MV-4-11 (cell line): ENCODE measurements at places on chromosomes 7 and 10.
A peak's percentile ranks its signal among the peaks of the same experiment; 100 is the strongest.

DNA sequence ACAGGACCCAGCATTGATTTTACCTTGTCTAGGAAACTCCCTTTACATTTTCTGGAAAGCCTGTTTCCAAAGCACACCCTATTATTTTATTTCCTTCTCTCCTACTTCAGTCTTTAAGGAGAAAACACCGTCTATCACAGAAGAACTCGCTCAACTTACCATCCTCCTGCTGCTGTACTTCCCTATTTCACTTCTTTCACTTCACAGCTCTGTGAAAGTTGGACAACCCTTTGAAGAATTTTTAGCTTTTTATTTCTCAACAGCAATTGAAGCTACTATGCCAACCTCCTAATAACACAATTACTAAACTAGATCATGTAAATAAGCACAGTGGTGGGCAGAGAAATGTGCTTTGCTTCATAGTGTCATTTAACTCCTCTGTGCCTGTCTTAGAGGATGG lies 166.5 kb downstream of the TFEC start:
- peak; percentile 79 for DNase-seq

DNA sequence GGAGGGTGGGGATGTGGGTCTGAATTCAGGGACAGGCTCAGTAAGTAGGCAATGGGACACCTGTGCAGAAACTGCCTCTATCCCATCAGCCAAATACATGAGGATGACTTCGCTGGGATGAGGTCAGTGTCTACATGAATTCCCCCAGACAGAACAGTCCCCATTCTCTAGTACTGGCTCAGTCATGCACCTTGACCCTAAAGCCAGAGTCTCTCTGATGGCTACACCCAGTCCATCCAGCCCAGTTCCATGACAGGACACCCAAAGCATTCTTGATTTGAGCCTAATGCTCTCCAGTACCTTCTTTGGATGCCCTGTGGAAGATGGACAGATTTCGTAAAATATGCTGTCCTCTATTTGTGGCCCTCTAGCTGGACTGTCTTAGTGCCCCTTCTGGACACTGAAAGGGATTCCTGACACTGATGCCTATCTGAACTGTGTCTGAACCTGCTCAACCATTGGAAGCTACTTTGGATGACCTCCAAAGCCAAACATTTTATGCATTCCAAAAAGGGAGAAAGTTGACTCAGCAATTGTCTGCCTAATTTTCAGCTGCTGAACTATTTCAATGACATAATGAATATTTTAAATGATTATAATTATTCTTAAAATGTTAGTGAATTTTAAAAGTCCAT lies 14.6 kb downstream of the SFRP4 start:
- no peak for DNase-seq

DNA sequence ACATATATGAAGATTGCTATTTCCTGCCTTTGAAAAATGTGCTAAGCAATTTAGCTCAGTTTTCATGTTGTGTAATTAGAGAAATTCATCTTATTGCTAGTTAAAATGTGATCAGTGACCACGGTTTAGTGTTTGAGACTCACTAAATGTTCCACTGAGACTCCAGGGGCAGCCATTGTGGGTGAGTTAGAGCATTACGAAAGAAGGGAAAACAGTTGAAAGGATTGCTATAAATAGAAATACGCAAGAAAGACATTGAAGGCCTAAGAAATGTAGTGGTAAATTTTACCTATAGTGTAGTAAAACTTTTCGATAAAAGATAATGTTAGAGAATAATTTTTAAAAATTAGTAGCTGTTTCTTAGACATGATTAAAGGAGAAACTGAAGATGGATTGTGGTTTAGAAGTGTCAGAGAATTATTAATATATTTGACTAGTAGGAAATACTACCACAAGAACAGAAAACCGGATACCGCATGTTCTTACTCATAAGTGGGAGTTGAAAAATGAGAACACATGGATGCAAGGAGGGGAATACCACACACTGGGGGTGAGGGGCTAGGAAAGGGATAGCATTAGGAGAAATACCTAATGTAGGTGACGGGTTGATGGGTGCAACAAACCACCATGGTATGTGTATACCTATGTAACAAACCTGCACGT lies 394.5 kb downstream of the SEMA3D start:
- DNase-seq = peak; percentile 85

DNA sequence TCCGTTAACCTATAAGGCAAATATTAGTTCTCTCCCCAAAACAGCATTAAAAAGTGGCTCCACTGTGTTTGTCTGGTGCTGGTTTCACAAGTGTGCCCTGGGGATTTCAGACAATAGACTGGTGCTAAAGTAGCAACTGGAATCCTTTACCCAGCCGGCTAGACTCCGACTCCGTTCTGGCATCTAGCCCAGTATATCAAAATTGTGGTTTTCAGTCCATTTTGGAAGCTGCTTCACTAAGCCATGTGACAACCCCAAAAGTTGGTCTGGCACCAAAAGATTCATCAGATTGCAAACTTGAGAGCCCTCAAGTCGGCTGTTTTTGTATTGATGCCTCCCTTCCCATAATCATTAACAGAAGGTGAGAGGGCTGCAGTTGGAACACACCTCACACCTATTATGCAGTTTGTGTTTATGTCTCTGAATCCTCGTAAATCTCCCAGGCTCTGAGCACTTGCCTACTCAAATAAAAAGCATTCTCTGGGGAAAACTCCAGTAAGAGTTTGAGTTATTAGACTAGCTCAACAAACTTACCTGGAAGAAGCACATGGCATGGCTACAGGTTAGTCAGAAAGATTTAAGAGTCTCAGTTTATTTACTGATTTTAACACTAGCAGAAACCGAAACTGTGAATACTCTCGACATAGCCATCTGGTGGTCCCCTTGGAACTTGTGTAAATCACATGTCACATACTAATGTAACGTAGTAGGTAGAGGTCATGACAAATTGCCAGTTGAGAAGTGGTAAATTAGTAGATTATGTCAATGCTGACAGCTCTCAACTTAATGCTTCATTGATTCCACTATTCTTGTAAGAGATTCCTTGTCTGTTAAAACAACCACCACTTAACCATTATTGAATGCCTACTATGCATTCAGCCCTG lies 14.8 kb upstream of the WNT16 start:
- no peak for DNase-seq

GRCh38 chr7:134289423-134289822 lies 27.3 kb downstream of the SLC35B4 start:
- DNase-seq = no peak

DNA sequence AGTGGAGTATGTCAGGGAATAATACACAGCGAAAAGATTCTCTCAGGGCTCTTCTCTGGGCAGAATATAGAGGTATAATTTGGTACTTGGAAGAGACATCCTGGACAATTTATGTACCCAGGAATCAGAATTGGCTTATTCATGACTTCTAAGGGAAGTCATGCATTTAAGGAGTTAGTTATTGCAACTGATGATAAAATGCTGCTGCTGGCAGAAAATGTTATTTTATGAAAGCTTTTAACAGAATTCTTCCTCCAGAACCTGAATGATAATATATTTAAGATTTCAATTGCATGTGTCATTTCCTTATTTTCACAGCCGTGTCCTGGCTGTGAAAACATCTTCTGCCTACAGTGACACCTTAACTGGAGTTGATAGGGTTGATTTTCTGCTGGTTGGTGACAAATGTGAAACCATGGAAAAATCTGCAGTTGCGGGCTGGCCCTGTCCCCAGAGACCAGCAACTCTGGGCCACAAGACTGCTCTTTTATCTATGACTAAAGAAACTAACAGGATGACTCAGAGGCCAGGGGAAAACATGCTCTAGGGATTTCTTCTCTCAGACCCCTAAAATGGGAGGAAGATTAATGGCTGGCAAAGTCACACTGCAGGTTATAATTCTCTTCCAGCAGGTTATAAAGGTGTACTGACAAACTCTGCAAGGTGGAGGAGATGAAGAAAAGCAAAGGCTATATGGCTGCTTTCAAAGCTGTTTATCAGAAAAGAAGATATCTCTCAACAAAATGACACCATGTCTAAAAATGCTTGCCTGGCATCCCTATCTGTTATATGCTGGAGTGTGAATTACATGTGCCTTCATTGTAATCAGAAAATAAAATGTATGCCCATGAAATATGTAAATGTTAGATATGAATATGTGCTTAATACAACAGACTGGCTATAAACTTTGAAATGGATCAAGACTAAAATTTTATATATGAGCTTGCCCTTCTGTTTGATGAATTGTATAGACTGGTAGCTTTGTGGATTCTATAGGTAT lies 12.1 kb upstream of the TRUB1 start:
- DNase-seq = peak; percentile 47

GRCh38 chr10:76435157-76435556 lies 1003.7 kb downstream of the LRMDA start:
- no peak for DNase-seq

GRCh38 chr7:121666306-121666705 lies 206.7 kb upstream of the PTPRZ1 start:
- DNase-seq = no peak

GRCh38 chr7:118057404-118057803 lies 126.6 kb upstream of the LSM8 start:
- DNase-seq = no peak

- no peak for DNase-seq
These were observed 53.8 kb downstream of the LHPP start for GRCh38 chr10:124515244-124515970.

GRCh38 chr10:108560488-108560887 lies 1362.8 kb downstream of the XPNPEP1 start:
- DNase-seq = no peak

DNA sequence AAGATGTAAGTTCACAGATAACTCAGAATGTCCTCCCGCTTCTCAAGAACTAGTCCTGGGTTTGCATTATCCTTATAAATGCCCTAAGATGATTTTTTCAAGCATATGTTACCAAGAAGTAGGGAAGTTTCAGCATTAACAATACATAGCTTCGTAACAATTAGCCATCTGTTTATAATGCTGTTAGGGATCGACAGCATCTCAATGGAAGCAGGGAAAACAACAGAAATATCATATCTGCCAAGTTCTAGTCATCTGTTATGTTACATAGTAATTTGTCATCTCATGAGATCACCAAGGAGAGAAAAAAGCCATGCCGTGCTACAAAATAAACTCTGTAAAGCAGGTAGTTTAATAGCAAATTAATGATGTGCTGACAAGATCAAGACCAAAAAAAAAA lies 731.5 kb upstream of the C7orf33 start:
- DNase-seq = no peak

DNA sequence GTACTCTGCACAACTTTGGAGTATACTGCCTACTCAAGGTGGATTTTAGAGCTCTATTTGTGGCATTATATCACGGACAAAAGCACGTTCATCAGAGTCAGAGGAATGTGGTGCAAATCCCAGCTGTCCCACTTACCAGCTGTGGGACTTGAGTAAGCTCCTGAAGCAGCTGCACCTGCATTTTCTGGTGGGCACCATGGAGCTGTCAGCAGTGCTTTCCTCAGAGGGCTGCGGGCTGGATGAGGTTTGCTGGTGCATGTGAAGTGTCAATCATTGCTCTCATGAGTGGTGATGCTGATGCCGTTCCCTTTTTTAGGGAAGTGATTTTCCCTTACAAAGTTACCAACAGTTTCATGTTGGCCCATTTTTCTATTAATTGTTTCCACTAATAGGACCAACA lies 53.4 kb downstream of the EGFR start:
- peak; percentile 32 for DNase-seq

GRCh38 chr7:29262191-29262917 lies 67.8 kb downstream of the CHN2 start:
- no peak for DNase-seq

GRCh38 chr10:69335063-69335587 lies 56.8 kb downstream of the HK1 start:
- peak; percentile 92 for DNase-seq

DNA sequence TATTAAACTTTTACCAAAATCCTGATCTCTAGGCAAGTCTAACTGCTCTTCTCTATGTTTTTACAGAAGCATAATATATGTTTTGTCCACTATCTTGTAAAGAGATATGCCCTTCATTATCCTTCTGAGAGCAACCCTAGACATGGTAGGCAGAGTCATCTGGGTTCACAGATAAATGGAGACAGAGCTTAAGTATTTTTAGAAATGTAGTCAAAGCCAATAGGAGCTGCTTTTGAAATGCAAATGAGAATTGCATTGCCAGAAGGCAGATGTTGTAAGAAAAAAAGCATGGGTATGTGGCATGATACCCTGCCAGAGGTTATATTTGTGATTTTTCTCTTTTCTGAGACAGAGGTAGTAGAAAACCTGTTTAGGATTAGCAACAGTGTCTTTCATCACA lies 964.8 kb downstream of the SORCS3 start:
- no peak for DNase-seq

DNA sequence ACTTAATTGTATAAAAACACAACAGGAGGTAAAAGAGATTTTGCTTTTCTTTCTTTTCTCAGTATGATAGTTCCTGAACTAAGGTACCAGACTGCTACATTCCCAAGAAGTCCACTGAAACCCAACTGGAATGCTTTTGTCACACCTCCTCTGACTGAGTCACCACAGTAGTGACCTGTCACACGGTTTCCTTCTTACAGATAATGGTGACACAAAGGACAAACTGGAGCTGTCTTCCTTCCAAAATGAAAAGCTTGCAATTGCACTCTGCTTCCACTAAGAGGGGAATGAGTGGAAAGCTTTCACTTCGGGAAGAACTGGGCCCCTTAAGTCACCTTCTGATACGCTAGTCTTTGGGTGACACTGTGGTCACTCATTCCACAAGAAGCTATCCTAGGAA lies 122.2 kb downstream of the KMT2E start:
- no peak for DNase-seq

DNA sequence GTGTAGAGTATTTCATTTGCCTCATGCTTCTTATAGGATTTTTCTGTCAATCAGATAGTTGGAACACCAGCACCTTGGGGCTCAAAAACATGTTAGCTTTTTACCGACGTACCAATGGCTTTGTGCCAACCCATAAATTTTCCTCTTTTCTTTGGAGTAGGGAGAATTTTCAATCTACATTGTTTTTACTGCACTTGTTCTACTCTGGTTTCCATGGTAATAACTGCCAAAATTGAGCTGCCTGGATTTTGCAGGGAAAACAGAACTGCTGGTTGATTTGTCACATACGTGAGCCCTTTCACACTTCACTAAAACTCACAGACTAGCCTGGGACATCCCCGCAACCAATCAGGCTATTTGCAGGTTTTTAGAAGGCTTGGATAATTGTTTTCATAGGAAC lies 189.7 kb downstream of the ARHGAP21 start:
- no peak for DNase-seq

DNA sequence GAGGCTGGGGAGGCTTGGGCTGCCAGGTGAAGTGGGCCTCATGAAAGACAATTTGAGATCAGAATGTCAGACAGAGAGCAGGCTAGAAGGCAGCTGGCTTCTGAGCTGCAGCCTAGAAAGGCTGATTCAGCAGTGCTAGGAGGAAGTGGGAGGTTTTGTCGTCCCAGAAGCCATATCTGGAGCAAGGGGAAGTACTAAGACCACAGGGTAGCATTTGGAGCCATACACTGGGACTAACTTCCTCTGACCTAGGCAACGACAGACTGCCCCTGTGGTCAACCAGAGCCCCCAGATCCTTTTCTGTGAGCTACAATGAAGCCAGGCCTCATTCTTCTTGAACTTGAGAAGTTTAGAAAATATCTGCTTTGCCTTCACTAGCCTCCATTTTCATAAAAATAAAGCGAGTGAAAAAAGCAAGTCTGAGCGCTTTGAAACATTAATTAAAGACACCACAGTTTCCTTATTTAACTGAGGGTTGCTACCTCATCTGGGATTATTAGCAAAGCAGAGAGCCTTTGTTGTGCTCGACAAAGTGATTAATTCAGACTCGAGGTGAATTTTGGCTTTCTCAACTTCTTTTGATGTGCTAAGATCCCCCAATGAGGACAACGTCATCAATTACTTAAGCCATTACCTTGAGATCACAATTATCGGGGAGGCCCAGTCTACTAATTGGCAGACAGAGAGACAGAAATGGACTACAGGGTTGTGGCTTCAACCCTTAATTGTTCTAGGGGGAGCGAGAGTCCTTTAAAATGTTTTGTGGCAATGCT lies 26.6 kb downstream of the TBXAS1 start:
- peak; percentile 98 for DNase-seq
